ENCODE measurements at places on chromosomes 3 and 15. TPM values are rescaled to one million over a fixed set of nuclear protein-coding genes. Genes with fewer than 3 reads are reported as not detected.

The SERINC4 gene
- 0.21 TPM for total RNA-seq

The RHOV gene
- not detected for total RNA-seq

The SH2D7 gene
- 0.29 TPM for total RNA-seq

The CLDN18 gene
- not detected for total RNA-seq

The SETD2 gene
- total RNA-seq: 48.1 TPM

The GOLGA8K gene
- total RNA-seq: not detected

The ADAMTS9 gene
- not detected for total RNA-seq

The PLCH1 gene
- total RNA-seq: 2.0 TPM

The GPR62 gene
- total RNA-seq: not detected

The GNB5 gene
- total RNA-seq: 37.0 TPM

The TUSC7 gene
- not detected for total RNA-seq

The CKMT1B gene
- total RNA-seq: not detected
